ENCODE measurements at places on chromosomes 12 and 14.

GRCh38 chr14:25756876-25757275 is 706.9 kb upstream of the STXBP6 start:
- DNase-seq: no peak

- peak; percentile 93 for DNase-seq
Measured at GRCh38 chr14:69059658-69060623, 80.8 kb upstream of the ACTN1 start.

GRCh38 chr14:68157971-68158371 is 338.4 kb downstream of the RAD51B start:
- DNase-seq: peak; percentile 78

- no peak for DNase-seq
Measured at GRCh38 chr14:56959869-56960268, 149.6 kb upstream of the OTX2 start.

DNA sequence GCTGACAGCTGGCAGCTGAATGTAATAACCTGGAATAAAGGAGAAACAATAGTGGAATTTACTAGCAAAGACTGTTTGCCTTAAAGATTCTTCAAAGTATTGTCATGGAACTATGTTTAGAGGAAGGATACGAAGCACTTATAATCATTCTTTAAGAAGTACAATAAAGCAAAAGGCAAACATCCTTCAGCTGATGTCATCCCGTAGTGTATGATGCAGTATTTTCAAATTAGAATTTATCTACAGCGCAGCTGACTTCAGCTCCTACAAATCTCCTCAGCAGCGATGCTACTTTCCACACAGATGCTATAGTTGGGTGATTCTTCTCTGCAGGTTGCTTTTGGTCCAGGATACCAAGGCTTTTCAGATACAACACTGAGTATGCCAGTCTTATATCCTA is 31.5 kb downstream of the CLEC1A start:
- DNase-seq: no peak

DNA sequence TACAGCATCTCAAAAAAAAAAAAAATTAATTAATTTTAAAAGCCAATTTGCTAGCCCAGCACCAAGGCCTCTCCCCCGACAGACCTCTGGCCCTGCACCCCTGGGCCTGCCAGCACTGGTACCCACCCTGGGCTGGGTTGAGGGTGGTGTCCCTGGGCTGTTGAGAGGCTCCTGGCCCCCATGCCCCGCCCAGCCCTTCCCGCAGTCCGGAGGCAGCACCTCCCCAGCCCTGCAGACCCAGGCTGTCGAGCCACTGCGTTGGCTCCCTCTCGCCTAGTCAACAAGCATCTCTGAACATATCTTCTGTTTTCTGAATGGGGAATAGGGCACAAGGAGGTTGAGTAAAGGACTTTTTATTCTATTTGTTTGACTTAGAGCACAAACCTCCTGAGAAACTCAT is 87.1 kb downstream of the FBXL14 start:
- DNase-seq: no peak

- peak; percentile 94 for DNase-seq
Measured at GRCh38 chr12:124786061-124786964, 77.4 kb downstream of the SCARB1 start.

GRCh38 chr14:26599291-26599690 is 1.5 kb upstream of the NOVA1 start:
- peak; percentile 10 for DNase-seq

DNA sequence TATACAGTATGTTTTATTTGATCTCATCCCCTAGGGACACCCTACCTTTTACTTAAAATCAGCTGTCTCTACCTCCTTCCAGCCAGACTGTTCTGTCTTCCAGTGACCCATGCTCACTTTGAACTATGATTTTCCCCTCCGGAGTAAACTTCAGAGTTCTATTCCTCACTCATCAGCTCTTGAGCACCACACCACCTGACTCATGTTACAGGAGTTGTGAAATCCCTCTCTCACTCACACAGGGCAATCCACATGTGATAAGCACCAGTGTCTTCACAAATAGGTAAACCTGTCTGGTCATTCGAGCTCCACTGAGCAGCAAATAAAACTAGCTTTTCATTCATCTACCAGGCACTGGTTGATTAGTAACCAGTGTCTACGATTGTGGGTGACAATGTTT is 177.3 kb upstream of the BMP4 start:
- DNase-seq: peak; percentile 34

DNA sequence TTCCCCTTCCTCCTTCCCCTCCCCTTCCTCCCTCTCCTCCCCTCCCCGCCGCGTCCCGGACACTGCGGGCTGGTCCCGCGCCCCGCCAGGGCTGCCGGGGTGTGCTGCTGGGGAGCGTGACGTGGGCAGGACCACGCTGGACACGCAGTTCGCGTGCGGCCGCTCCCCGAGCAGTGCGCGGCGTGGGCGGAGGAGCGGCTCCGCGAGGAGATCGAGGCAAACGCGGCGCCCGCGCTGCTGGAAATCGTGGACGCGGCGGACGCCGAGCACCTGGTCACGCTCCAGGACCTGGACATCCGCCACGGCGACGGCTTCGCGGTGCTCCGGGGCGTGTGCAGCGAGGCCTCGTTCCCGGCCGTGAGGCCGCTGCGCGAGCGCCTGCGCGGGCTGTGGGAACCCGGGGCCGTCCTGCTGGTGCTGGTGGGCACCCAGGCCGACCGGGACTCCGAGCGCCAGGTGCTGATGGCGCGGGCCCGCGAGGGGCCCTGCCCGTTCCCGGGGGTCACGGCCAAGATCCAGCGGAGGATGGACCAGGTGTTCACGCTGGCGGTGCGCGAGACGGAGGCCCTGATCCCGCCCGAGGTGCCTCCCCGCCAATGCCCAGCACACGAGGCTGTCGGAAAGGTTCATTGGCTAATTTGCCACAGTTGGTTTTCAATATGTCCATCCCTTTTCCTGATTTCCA is 84.3 kb downstream of the TNFAIP2 start:
- peak; percentile 60 for DNase-seq
